ENCODE measurements at places on chromosomes 6 and 20. TPM values are rescaled to one million over a fixed set of nuclear protein-coding genes. Genes with fewer than 3 reads are reported as not detected.

Gene GLP1R
- total RNA-seq: not detected

- no peaks in the 10 kb centered on the region for H3K36me3 ChIP-seq
- H3K27ac ChIP-seq: peak overlapping the region; percentile 40
- no peaks in the 10 kb centered on the region for H3K27me3 ChIP-seq
- peak; percentile 87 for DNase-seq
- no peak overlapping the region for H3K4me3 ChIP-seq
- peaks cover 17% of the 10 kb centered on the region for H3K4me1 ChIP-seq
These were observed 79.4 kb downstream of the GFOD1 start for GRCh38 chr6:13407709-13408695.

GRCh38 chr6:97060254-97060653 lies 135.7 kb downstream of the KLHL32 start:
- peaks cover 6% of the 10 kb centered on the region for H3K27me3 ChIP-seq
- H3K27ac ChIP-seq: no peak overlapping the region
- no peak for DNase-seq
- H3K4me1 ChIP-seq: no peaks in the 10 kb centered on the region

Gene OPRL1
- total RNA-seq: 0.36 TPM

Gene IPCEF1
- under 0.01 TPM for total RNA-seq

- H3K4me3 ChIP-seq: no peak overlapping the region
- no peaks in the 10 kb centered on the region for H3K4me1 ChIP-seq
- no peak for DNase-seq
These were observed 27.8 kb downstream of the FOXA2 start for GRCh38 chr20:22556565-22557056.

DNA sequence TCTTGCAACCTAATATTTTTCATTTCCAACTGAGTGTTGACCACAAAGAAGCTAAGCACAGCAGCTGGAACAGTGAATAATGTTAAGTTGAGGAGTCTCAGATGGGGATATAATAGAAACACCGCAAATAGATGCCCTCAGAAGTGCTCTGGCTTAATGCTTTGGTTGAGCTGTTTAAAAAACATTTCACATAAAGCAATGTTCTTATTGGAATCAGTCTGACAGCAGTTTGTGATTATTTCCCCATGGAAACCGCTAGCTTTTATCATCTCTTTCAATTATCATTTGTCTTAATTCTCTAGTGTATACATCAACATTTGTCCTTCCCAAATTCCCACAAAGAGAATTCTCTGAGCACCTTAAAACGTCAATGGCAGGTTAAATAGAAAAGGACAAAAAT lies 30.8 kb downstream of the METTL24 start:
- no peak overlapping the region for H3K4me3 ChIP-seq
- peaks cover 36% of the 10 kb centered on the region for H3K4me1 ChIP-seq
- H3K27me3 ChIP-seq: no peaks in the 10 kb centered on the region
- no peaks in the 10 kb centered on the region for H3K36me3 ChIP-seq
- DNase-seq: no peak

Gene CST3
- 30.8 TPM for total RNA-seq

GRCh38 chr20:50995506-50995905 lies 27.4 kb downstream of the KCNG1 start:
- H3K27me3 ChIP-seq: no peaks in the 10 kb centered on the region
- no peak overlapping the region for H3K27ac ChIP-seq
- peaks cover 6% of the 10 kb centered on the region for H3K4me1 ChIP-seq

Gene MAS1
- not detected for total RNA-seq

All from IMR-90 (cell line).